ENCODE measurements at places on chromosomes 3 and 15.
A peak's percentile ranks its signal among the peaks of the same experiment; 100 is the strongest.

DNA sequence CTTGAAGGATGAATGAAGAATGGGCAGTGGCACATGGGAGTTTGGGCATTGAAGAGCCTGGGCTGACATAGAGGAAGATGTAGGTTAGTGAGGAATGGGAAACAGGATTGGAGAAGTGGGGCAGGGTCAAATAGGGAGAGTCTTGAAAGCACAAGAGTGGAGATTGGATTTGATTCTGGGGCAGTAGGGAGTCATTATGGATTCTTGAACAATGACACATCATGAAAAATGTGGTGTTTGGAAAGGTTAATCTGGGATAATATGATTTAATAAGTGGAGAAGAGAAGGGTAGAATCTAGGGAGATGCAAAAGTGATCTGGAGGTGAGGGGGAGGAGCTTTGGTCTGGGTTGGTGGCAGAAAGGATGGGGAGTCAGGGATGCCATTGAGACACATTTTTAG, 45.4 kb upstream of the ROPN1 start:
- DNase-seq = no peak

DNA sequence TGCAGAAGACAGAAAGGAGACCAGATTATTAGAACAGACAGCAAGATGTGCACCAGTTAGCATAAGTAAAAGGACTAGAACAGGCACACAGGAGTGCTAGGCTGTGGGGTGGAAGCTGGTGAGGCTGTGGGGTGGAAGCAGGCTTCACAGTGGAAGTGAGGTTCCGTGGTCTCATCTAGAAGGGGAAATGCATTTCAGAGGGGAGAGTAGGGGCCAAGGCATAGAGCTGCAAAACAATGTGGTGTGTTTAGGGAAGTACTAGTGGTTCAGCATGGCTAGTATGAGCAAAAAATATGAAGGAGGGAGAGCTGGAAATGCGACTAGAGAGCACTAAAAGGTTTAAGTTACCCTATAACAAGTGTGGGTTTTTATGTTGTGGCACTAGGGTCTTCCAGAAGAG, 6.5 kb downstream of the POPDC2 start:
- DNase-seq = no peak

DNA sequence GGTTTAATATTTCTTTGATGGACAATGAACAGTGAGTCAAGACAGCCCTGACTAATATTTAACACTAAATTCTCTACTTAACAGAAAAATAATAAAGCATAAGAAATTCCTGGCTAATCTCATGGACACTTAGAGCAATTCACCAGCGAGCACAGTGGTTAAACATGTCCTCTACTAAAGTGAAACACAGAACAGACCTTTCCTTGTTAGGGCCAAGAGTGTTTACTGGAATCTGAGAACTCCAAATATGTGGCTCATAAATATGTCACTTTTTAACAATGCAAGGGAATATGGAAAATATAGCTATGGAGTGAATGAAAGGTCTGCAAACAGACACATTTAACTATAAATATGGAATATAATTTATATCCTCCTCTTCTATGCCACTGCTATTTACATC, 18.6 kb upstream of the IGSF10 start:
- DNase-seq = no peak

GRCh38 chr3:16319307-16319706, 54.3 kb downstream of the OXNAD1 start:
- DNase-seq = peak; percentile 77

DNA sequence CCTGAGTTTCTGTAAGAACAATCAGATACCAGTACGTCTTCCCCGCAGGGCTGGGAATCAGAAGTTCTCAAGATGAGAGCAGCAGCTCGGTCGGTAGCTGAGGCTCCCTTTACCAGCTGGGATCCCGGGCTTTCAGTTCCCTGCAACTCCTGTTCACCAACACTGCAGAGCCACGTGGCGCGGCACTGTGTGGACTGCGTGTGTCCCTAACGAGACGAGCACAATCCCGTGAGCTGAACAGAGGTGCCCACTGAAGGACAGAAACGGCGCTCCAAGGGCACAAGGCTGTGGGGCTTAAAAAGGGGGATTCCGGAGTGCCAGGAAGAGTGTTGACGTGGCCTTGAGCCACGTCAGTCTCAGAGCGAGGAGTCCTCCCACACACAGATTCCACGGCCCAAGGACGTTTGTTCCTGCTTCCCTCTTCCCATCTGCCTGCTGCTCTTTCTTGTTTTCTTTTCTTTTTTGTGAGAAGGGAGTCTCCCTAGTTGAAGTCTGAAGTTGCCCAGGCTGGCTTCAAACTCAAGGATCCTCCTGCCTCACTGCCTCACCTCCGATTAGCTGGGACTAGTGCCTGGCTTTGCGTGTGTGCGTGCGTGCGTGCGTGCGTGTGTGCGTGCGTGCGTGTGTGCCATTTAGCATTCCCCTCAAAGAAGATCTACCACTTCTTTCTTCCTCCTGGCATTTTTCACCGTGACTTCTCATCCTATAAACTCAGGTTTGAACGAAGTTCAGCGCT, 37.1 kb upstream of the RPL35A start:
- no peak for DNase-seq

DNA sequence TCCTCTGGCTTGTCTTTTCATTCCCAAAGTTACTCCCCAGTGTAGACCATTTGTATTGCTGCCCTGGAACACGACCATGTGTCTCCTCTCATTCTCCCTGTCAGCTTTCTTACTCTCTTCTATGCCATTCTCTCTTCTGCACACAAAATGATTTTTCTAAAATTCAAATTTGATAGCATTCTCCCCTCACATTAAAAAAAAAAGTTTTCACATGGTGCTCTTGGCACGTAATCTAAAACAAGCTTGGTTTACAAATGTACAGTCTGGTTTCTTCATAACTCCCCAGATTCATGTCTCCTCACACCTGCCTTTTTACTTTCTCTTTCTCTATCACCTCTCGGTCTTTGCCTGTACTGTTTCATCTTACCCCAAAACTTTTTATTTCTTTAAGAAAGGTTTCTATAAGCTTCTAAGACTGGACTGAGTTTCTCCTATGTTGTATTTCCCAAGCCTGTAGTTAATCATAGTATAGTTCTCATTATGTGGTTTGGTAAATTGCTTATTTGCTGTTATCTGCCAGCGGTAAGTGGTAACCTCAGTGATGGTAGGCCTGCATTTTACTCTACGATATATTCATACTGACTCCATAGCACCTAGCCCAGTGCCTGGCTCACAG, 31.2 kb downstream of the BCHE start:
- DNase-seq = no peak

DNA sequence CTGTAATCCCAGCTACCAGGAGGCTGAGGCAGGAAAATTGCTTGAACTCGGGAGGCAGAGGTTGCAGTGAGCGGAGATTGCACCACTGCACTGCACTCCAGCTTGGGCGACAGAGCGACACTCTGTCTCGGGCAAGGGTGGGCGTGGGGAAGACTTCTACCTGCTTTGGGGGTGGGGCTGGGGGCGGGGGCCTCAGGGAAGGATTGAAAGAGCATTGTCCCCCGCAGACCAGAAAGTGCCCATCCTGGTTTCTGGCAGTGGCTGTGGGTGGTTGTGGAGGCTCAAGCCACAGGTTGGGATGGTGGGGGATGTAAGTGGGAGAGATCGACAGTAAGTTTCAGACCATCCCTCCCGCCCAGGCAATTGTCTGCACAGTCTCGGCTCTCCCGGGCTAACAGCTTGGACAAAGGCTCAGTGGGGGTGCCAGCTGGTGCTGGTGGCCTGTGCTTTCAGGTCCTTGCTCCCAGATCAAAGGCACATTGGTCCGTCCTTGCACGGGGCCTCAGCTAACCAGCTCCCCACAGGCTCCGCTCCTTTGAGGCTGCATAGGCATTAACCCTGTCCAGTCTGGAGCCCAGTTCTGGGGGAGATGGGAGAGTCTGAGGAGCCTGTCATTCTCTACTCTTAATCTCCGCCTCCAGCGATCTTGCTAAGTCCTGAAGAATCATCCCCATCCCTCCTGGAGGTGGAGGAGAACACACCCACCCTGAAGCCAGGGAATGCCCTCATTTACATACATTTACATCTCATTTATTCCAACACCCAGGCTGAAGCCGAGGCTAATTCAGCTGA, 8.6 kb downstream of the SCN5A start:
- DNase-seq = no peak

DNA sequence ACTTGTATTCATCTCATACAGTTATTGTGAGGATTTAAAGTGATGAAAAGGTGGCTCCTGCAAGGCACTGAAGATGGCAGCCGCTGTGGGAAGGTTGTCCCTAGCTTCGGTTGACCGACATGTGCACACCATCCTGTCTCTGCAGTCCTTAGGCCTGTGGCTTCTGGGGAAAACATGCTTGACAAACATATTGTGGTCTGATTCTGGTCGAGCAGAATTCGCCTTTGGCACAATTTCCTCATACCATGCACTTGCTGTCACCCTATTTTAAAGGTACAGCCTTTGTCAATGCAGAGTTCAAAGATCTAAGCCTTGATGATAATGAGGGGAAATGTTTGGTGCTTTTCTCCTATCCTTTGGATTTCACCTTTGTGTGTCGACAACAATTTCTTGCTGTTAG, 50.9 kb downstream of the PRICKLE2 start:
- DNase-seq = no peak

GRCh38 chr15:38638811-38639210, 74.2 kb upstream of the RASGRP1 start:
- DNase-seq = no peak

DNA sequence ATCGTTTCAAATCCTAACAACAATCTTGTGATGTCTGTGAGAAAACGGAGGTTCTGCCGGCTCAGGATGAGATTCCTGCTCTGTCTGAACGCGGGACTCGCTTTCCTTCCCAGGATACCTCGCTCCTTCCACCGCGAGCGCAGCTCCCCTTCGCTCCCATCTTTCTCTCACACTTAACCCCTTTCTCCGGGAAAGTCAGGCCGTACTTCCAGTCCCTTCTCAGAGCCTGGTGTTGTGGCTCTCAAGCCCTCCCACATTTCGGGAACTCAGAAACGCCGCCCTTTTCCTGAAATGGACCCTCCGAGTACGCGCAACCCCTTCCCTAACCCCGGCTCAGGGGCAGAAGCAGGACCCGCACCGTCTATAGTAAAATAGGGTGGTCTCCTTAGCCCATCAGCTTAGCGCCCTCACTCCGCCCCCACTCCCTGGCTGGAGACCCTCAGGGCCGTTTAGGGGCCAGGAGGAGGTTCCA, 378 bp upstream of the FEM1B start:
- DNase-seq = no peak

DNA sequence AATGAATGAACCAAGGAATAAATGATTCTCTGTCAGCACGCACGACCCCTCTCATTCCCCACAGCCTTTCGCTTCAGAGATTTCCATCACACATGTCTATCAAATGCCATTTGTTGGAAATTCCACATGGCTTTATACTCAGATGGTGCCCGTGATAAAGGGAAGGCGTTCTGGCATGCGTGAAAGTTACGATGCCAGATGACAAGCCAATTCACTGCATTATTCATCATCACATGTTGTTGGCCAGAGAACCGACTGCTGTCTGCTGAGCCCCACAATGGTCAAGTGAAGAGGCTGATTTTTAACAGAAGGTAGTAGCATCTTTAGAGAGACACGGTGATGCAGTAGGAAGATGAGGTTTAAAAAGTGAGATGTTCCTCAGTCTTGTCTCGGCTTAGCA, 74.1 kb upstream of the FRMD4B start:
- DNase-seq = no peak

DNA sequence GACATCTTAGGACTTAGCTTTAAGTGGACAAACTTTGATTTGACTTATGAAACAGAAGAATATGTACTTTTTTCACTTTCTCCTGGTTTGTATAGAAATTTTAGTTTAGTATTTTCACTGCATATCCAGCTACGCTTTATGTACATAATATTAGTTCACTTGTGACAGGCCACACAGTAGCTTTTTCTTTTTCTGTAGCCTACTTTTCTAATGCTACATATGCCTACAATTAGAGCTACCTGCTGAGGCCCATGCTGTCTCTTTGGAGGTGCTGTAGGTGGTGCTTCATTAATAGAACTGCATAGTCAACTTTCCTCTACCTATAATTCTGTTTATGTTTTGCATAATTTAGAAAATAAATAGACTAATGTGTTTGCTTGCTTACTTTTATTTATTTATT, 191.6 kb downstream of the NLGN1 start:
- DNase-seq = no peak

- no peak for DNase-seq
Measured at GRCh38 chr15:85112997-85113396, 131.3 kb downstream of the PDE8A start.

- DNase-seq = no peak
Measured at GRCh38 chr3:96467639-96468038, 346.8 kb upstream of the EPHA6 start.

DNA sequence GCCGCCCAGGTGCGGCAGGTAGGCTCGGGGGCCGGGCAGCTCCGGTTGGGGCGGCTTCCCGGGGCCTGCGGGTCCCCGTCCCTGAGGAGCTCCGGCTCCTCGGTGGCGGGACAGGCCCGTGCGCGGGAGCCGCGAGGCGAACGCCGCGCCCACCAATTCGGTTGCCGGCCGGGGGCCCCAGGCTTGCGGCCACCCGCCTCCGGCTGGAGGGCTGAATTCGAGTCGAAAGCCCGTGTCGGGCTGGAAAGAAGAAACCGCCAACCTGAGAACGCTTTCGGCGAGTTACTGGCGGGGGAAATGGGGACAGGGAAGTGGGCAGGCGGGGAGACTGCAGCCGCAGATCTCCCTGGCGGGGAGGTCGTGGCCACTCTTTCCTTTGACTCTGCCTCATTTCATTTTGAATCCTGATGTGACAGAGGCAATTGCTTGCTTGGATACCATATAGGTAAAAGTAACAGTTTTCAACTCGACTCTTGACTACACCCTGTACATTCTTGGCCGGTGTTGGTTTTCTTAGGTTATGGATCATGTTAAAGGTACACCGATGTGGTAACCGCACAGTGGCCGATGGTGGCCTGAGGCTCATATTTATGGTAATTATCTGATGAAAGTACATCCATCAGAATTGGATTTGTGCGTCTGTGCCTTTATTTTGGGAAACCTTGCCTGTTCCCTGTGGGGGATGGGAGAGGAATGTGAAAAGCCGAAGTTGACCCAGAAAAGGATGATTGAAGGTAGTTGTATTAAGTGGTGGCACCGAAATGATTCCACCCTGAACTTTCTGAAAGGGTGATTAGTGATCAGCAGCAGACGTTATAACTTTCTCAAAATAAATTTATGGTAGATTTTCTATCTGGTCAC, 1.7 kb downstream of the B3GNT5 start:
- peak; percentile 22 for DNase-seq

DNA sequence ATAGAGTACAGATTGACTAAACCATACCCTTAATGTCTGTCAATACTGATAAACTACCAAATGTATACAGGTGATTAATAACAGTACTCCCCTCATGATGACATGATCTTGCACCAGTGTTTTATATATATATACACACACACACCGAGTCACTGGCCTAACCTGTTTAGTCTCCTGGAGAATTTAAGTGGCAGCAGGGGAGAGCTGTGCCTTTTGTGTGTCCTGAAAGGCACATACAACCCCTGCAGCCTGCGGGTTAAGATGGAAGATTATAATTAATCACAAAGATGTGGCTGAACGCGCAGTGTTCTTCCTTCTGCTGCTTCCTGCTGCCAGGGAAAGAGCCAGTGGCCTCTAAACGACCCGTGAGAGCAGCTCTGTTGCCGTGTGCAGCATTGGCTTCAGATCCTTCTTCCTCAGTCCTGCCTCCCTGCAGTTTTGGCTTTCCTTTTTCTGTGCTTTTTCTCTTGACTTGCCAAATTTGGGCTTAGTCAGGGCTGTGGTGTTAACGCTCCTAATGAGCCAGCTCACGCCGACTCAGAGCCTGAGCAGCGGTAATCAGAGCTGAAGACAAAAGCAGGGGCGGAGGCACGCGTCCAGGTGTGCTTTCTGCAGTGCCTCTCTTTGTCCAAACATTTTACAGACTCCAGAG, 42.5 kb upstream of the UBE3A start:
- no peak for DNase-seq

- no peak for DNase-seq
Measured at GRCh38 chr3:129673897-129674797, 67.7 kb upstream of the PLXND1 start.

Data from stimulated activated CD4-positive, alpha-beta T cell treated with anti-CD3 and anti-CD28 coated beads, Interleukin-4, amount 100 ng/mL, for 1 hour (primary cell).